ENCODE measurements at places on chromosomes 7 and 10.
A peak's percentile ranks its signal among the peaks of the same experiment; 100 is the strongest.

- DNase-seq: no peak
Measured at GRCh38 chr7:68125168-68125567, 1128.5 kb downstream of the TYW1 start.

GRCh38 chr10:70448236-70448635, 6.8 kb upstream of the NODAL start:
- no peak for DNase-seq

- no peak for DNase-seq
Measured at GRCh38 chr10:17783751-17784150, 25.4 kb upstream of the MRC1 start.

DNA sequence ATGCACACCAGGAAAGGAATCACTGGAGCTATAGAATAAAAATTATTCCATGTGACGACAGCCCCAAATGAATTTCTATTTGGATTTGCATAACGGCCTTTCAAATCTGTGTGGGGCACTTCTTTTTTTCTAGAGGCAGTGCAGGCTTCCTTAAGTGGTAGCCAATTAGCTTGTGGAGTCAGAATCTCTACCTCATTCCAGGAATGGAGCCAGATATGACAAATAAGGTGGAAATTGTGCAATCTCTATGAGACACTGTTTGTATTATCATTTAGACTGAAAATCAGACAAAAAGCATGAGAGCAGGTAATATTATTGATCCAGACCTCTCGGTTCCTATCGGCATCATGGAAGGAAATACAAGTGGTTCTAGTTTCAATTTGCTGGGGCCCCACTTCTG, 78.7 kb downstream of the BEND7 start:
- DNase-seq: peak; percentile 56

DNA sequence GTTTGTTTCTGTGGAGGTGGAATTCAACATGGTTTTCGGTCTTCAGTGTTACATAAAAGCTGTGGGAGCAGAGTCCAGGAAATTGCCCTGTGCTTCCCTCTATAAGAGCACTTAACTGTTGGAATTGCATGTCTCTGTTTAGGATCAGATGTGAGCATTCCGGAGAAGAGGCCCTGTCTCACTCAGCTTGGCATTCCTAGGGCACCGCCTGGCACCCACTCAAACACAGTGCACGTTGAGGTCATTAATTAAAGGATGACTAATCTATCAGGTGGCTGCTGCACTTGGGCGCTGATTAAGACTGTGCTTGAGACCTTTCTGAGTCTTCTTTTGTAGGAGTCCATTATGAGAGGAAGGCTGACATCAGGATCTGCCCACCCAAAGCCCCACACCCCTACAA, 82.8 kb upstream of the VIPR2 start:
- no peak for DNase-seq

- no peak for DNase-seq
Measured at GRCh38 chr7:28955356-28955717, 2.8 kb downstream of the TRIL start.

DNA sequence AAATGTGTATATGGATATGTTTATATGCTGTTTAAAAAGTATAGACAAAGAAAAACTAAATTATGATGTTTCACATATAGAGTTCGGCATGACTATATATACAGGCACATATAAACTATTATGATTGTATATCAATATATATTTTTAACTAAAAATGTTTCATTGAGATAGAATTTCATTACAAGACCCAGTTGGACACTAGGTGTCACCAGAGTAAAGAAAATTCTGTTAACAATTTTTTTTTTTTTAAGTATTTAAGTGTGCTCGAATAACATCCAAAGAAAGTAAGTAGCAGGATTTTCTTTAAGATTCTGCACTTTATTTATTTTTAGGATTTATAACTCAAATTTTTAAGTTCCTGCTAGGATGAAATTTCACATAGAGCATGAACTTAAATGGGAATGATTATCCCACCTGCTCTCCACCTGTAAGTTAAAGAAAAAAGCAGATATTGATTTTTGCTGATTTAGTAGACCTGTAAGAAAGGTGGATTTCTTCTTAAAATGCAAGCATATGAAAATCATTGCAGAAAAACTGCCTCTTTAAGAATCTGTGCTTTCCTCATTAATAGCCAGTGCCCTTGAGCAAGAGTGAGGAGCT, 961.5 kb downstream of the PCDH15 start:
- peak; percentile 13 for DNase-seq

DNA sequence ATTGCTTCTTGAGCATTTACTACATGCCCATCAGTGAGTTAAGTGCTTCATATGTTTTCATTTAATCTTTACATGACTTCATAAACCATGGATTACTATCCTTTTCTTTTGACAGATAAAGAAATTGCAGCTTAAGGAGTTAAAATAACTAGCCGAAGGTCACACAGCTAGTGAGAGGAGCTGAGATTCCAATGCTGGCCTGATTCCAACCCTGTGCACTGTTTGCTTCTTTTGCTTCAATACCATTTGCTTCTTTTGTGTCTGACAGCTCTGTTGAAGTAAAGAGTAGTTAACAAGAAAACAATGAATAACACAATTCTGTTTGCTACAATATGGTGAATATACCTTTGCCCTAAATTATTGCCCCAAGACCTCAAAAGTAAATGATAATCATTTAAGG, 132.4 kb downstream of the GRM3 start:
- no peak for DNase-seq

DNA sequence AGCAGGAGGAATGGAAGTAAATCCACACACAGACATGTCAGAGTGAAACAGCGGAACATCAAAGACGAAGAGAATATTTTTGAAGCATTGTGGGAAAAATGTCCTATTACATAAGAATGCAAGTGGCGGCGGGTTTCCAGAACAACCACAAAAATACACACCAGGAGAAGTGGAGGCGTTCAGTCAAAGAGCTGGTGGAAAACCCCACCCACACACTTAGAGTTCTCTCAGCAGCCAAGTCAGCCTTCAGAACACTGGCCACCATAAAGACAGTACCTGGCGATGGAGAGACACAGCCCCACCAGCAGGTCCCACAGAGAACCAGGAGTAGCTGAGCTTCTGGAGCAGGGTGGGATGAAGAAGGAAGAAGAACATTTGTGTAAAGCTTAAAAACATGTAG, 23.7 kb downstream of the NKX6-2 start:
- DNase-seq: no peak

- peak; percentile 17 for DNase-seq
Measured at GRCh38 chr7:89837515-89837914, 316.8 kb upstream of the STEAP1 start.

GRCh38 chr7:43384616-43385308, 198.1 kb upstream of the STK17A start:
- DNase-seq: no peak

GRCh38 chr7:22406715-22407114, 49.8 kb upstream of the RAPGEF5 start:
- DNase-seq: no peak

- DNase-seq: peak; percentile 96
Measured at GRCh38 chr10:33122014-33122809, 164.2 kb upstream of the ITGB1 start.

- no peak for DNase-seq
Measured at GRCh38 chr7:2066251-2066919, 166.4 kb downstream of the MAD1L1 start.

DNA sequence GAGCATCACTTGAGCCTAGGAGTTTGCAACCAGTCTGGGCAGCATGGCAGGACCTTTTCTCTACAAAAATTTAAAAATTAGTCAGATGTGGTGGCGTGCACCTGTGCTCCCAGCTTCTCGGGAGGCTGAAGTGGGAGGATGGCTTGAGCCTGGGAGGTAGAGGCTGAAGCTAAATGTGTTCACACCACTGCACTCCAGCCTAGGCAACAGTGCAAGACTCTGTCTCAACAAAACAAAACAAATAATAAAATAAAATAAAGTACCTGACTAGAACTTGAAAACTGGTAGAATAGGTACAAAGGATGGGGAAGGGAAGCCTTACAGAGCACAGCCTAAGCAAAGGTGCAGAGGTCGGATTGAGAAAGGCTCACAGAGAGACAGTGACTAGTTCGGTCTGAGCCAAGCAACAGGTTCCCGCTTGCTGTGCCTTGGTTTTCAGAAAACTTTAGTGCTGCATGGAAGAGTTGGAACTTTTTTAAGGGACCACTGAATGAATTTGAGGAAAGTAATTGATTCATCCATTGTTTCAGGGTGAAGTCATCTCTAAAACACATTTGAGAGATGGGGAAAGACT, 100.1 kb upstream of the STK17A start:
- peak; percentile 31 for DNase-seq

DNA sequence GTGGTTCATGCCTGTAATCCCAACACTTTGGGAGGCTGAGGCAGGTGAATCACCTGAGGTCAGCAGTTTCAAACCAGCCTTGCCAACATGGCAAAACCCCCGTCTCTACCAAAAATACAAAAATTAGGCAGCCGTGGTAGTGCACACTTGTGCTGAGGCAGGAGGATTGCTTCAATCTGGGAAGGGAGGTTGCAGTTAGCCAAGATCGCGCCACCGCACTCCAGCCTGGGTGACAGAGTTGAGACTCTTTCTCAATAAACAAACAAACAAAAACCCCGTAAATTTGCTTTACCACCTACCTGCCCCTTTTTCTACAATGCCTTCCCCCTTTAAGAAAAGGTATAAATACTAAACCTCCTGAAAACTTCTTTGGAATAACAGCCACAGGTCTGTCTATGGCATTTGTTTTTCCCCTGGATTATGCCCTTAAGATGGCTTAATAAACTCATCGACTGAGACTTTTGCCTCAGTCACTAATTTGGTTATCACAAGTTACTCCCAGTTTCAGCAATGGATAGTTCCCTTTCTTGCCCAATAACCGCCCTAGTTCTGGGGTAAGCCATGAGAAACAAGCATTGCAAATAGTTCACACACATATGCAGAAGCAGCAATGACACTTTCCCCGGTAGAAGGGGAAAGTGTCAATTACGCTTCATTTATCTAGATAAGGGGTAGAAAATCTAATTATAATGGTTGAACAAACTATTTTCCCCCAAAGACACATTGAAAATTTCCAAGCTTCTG, 52.8 kb upstream of the SVIL start:
- DNase-seq: no peak

- DNase-seq: no peak
Measured at GRCh38 chr7:93226310-93226709, at the start of gene HEPACAM2. HEPACAM2 (minus strand) TSS chr7:93226469.

GRCh38 chr7:138167222-138167621, 91.0 kb downstream of the AKR1D1 start:
- DNase-seq: no peak

DNA sequence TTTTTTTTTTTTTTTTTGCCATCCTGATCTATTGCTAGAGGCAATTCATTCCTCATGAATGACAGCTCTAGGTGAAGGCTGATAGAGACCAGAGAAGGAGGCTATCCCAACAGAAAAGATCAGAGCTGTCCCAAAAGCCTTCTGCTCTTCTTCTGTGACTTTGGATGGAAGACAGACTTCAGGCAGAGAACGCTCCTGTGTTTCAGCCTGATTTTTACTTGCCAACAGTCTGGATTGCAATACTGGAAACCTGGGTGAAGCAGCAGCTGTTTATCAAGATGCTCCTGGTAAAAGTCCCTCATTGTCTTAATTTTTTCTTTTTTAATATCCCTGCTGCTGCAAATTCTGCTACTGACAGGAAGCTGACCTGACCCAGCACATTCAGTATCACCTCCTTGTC, 219.5 kb downstream of the CCDC3 start:
- DNase-seq: no peak

DNA sequence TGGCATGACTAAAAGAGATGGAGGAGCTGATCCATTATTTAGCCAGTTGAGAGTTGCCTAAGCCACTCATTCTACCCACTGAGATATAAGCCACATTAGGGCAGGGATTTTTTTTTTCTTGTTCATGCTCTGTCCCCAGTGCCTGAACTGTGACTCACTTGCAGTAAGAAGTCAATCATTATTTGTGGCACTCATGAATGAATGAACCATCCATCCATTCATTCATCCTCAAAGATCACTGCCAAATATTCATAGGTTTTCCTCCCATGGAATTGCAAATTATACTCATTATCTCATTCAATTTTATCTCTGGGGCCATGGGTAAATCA, 22.8 kb upstream of the ARID5B start:
- no peak for DNase-seq

- DNase-seq: no peak
Measured at GRCh38 chr10:75094465-75094864, 17.0 kb upstream of the SAMD8 start.

DNA sequence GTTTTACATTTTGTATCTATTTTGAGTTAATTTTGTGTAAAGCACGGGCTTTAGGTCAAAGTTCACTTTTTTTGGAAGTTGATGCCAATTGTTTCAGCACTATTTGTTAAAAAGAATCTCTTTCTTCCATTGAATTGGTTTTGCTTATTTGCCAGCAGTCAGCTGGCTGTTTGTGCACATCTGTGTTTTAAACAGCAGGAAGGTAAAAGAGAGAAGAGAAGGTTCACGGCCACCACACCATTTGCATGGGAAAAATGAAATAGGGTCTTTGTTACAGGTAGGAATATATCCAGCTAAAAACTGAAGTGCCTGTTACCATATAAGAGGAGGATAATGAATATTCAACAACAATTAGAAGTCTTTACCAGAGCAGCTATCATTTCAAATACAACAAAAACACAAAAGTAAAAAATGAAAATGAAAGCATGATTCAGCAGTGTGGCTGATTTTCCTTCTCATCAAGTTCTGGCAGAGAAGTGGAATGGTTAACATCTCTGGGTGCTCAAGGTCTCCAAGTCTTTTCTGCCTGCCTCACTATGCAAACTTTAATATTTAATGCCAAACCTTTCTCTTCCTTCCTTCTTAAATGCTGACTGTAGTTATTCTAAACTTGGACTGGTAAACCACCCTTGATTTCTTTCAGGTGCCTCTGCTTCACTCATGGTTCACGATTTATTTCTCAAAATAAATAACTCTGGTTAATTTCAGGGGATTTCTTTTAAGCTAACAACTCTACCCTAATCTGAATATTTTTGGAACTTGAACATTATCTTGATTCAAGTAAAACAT, 841.5 kb downstream of the GRM8 start:
- no peak for DNase-seq

DNA sequence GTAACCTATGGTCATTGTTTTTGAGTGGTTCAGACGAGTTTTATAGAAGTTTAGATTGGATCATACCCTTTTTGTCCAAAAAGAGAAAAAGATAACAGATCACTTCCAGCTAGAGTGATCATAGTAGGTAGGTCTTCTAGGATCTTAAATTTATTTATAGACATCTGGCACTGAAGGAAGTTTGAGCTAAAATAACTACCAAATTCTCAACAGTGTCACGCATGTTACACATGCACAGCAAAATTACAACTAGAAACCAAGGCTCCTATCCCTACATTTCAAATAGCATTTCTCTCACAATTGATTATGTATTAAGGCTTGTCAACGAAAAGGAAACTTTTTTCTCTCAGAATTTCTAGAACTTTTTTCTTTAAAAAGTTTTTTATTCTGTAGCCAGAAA, 2.3 kb downstream of the CALU start:
- DNase-seq: no peak

GRCh38 chr7:12859761-12860160, 172.3 kb downstream of the ARL4A start:
- no peak for DNase-seq

GRCh38 chr10:80333983-80334382, 22.6 kb downstream of the DYDC1 start:
- DNase-seq: no peak
